ENCODE measurements at places on chromosomes 7 and 10. TPM values are rescaled to one million over a fixed set of nuclear protein-coding genes. Genes with fewer than 3 reads are reported as not detected.

Gene TRIM74
- 1.5 TPM for total RNA-seq

Gene LLCFC1
- not detected for total RNA-seq

Gene EPHB6
- 5.9 TPM for total RNA-seq

Gene CYP2C18
- total RNA-seq = 0.07 TPM

Gene ANKRD1
- total RNA-seq = not detected

Gene GPR37
- not detected for total RNA-seq

Gene TMEM140
- total RNA-seq = 14.0 TPM

Gene TAS2R4
- total RNA-seq = 1.1 TPM

Gene AKR1D1
- not detected for total RNA-seq

Gene FBXL13
- total RNA-seq = not detected

Gene NRBF2
- total RNA-seq = 22.0 TPM

Gene TMEM139
- total RNA-seq = 0.89 TPM

Gene INA
- total RNA-seq = 0.25 TPM

Gene MOGAT3
- not detected for total RNA-seq

Gene OR6B1
- total RNA-seq = not detected

Gene PRKCQ
- total RNA-seq = 57.3 TPM

Gene BAMBI
- 0.09 TPM for total RNA-seq

Gene PAPSS2
- not detected for total RNA-seq

Gene SORCS3
- total RNA-seq = not detected

Gene ALDH18A1
- 88.0 TPM for total RNA-seq

Gene MCM10
- total RNA-seq = 61.7 TPM
